ENCODE measurements at places on chromosomes 16 and 17. TPM values are rescaled to one million over a fixed set of nuclear protein-coding genes. Genes with fewer than 3 reads are reported as not detected.

- no peak for DNase-seq
These were observed 15.9 kb upstream of the FBXO47 start for GRCh38 chr17:38982858-38983746.

- DNase-seq = no peak
These were observed 1.3 kb upstream of the SCN4A start for GRCh38 chr17:63973930-63974593.

DNA sequence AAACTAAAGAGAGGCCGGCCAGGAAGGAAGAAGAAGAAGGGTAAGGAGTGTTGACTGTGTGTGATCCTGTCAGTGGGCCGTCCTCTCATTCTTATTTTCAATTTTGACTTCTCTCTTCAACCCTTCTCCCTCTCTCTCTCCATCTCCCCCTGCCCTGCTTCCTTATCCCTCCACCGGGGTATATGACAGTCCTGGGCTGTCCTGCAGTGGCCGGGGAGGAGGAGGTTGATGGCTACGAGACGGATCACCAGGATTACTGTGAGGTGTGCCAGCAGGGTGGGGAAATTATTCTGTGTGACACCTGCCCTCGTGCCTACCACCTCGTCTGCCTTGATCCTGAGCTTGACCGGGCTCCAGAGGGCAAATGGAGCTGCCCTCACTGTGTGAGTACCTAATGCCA, 5.6 kb downstream of the CHD3 start:
- DNase-seq = no peak

DNA sequence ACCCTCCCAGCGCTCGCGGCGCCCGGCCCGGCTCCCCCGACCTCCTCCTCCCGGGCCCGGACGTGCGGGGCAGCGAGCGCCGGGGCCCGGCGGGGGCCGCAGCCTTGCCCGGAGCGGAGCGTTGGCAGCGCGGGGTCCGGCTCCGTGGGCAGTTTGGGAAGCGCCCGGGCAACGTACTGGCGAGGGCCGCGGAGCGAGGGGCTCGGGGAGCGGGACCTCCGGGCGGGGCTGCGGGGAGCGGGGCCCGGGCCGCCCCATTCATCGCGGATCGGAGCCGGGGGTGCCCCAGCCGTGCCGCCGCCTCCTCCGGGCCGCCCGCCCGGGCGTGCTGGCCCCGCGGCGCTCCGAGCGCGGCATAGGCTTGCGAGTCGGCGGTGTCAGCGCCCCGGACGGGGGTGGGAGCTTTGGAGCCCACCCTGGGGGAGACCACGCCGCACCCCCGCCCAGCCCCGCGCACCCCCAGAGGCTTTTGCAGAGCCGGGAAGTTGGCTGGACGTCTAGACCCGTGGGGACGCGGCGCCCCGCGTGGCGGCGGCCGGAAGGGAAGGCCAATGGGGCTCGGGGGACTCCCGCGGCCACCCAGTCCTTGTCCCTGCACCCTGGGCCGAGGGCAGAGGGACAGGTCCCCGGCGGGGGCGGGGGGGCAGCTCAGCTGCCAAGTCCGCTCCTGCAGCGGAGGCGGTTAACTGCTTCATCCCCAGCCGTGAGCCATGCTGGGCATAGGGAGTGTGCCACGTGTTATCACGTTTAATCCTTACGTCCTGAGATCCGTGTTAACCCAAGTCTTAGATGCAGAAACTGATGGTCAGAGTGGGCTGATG, 852 bp downstream of the ZNF469 start:
- no peak for DNase-seq

- no peak for DNase-seq
These were observed 6.9 kb downstream of the HERPUD1 start for GRCh38 chr16:56938664-56939513.

GRCh38 chr16:10428433-10429168, 42.7 kb downstream of the ATF7IP2 start:
- no peak for DNase-seq

- DNase-seq = peak; percentile 92
These were observed 58.4 kb downstream of the TOM1L2 start for GRCh38 chr17:17913695-17914332.

GRCh38 chr17:2736956-2737355, 12.5 kb downstream of the CCDC92B start:
- no peak for DNase-seq

GRCh38 chr17:4833941-4834680, 971 bp downstream of the MINK1 start:
- DNase-seq = no peak

DNA sequence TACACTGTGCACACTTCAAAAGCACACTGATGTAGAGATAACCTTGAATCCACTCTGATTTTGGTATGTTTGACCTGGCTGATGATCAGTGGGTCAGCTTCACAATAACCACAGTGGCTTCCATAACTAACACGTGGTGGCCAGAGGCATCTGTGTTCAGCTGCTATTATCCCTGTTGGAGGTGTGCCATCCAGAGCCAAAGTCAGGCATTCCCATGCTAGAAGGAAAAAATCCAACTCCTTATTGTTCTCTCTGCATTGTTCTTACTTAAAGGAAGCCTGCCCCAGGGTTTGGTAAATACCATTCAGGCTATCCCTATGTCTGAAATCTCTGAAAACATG, 127.3 kb upstream of the MON1B start:
- DNase-seq = no peak

DNA sequence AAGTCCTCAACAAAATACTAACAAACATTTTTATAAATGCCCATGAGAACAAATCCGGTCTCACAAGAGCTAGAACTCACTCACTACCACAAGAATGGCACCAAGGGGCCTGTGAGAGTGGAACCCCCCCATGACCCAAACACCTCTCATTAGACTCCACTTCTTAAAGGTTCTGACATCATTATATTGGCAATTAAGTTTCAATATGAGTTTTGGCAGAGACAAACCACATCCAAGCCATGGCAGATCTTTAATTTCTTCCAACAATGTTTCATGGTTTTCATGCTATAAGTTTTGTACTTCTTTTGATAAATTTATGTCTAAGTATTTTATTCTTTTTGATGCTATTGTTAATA, 30.0 kb upstream of the ATP2A3 start:
- no peak for DNase-seq

DNA sequence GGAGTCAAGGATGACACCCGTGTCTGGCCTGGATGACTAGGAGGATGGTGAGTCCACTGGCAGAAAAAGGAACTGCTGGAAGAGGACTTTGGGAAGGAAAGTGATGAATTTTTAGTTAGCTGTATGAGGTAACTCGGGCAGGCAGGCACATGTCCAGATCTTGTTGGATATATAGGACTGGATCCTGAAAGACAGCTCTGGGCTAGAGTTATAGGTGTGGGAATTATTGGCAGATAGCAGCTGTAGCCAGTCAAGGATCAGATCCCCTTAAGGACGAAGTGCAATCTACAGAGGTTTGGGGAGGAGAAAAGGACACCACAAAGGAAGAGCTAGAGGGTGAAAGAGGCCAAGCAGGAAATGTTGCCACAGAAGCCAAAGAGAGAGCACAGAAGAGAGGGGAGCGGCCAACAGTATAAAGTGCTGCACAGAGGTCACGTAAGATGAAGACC, 10.1 kb downstream of the CYB5D1 start:
- DNase-seq = no peak

GRCh38 chr17:31411707-31412285, 20.3 kb downstream of the RAB11FIP4 start:
- DNase-seq = no peak

- DNase-seq = no peak
These were observed 59.1 kb downstream of the PRMT7 start for GRCh38 chr16:68369697-68370580.

- no peak for DNase-seq
These were observed 9.8 kb downstream of the SLC16A3 start for GRCh38 chr17:82238472-82239201.

GRCh38 chr17:21368545-21369246, 7.5 kb upstream of the KCNJ12 start:
- DNase-seq = no peak

GRCh38 chr16:57862698-57863433, 60.6 kb upstream of the KIFC3 start:
- no peak for DNase-seq

GRCh38 chr16:85052536-85052935, 24.9 kb downstream of the KIAA0513 start:
- no peak for DNase-seq

- no peak for DNase-seq
These were observed 49.5 kb downstream of the SRCIN1 start for GRCh38 chr17:38556239-38556638.

- no peak for DNase-seq
These were observed 141.5 kb downstream of the TOX3 start for GRCh38 chr16:52405441-52405840.

GRCh38 chr16:361872-362701, 8.3 kb downstream of the MRPL28 start:
- no peak for DNase-seq

- DNase-seq = no peak
These were observed 8.0 kb downstream of the AHSP start for GRCh38 chr16:31535737-31536136.

DNA sequence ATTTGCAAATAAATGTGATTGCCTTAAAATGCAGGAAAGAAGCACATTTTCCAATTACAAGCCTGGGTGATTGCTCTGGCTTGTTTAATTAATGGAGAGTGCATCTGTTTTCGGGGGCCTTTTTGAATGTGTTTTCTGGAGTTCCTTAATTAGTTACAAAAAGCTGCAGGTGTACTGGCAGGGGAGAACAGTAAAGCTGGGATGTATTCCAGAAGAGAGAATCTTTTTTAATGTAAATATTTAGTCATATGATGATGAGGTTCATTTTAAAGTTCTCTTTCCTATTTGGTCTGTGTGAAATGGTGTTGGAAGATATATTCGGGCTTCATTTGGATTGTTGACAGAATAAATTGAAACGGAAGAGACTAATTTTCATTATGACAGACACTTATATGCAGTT, 70.9 kb upstream of the N4BP1 start:
- no peak for DNase-seq

DNA sequence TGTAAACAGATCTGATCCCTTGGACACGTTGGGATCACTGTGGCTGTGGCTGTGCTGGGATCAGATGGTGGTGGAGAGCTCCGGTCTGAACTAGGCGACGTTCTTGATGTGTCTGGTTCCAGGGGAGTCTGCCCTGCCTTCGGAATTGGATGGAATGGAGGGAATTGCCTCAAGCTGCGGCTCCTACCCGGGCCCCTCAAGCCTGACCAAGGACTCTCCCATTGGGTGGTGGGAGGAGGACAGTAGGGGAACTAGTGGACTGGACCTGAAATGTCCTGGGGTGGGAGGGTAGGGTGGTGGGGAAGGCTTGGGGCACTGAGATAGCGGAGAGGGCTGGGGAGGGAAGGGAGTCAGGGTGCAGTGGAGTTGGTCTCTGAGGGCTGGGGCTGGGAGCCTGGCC, 3.2 kb upstream of the UBALD1 start:
- no peak for DNase-seq

GRCh38 chr16:86762095-86762494, 183.7 kb downstream of the FOXL1 start:
- no peak for DNase-seq

- DNase-seq = no peak
These were observed 22.1 kb upstream of the IL17C start for GRCh38 chr16:88616320-88616719.

GRCh38 chr16:88910284-88911135, 44.0 kb upstream of the PABPN1L start:
- no peak for DNase-seq

GRCh38 chr16:15434079-15434424, 336 bp upstream of the BMERB1 start:
- no peak for DNase-seq

DNA sequence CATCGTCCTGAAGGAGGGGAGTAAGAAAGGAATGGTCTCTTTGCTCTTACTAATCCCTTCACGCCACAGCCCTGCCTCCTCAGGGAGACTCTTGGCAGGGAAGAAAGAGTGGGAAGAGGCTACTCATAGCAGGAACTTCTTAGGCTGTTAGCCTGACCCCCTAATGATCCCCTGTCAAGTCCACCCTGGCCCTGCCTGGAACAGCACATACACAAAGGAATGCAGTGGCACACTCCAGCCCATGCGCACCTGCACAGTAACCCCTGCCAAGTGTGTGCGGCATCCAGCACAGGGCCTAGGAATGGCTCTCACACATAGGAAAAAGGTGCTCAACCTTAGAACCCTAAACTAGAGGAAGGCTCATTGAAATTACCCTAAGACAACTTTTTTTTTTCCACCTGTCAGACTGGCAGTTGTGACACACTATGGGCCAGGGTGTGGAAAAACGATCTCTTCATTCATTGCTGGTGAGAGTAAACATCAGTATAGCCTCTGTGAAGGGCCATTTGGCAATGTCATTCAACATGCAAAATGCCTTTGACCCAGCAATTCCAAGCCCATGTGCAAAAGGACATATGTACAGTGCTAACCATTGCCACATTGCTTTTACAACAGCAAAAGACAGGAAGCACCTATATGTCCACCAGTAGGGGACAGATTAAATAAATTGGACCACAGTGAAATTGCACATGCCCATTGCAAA, 50.1 kb downstream of the PIMREG start:
- no peak for DNase-seq

DNA sequence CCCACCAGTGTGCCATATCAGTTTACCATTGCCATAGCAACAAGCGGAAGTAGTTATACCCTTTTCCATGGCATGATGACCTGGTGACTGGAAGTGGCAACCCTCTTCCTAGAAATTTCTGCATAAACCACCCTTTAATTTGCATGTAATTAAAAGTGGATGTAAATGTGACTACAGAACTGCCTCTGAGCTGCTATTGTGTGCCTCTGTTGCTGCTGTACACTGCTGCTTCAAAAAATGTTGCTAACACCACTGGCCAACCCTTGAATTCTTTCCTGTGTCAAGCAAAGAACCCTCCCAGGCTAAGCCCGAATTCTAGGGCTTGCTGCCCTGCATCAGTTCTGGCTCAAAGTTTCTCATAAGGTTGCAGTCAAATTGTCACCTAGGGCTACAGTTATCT, 12.9 kb upstream of the MED13 start:
- no peak for DNase-seq

The TSPAN10 gene
- 1.1 TPM for total RNA-seq

The CDRT15L2 gene
- total RNA-seq = not detected

The CBX2 gene
- 9.9 TPM for total RNA-seq

The MYH3 gene
- total RNA-seq = 3.2 TPM

The MEIOC gene
- not detected for total RNA-seq

The CDH5 gene
- total RNA-seq = 0.31 TPM

The USP31 gene
- total RNA-seq = 7.9 TPM

The ALOXE3 gene
- total RNA-seq = not detected

The CLEC18B gene
- not detected for total RNA-seq

The TAF15 gene
- 157 TPM for total RNA-seq

All from osteocyte (in vitro differentiated cells).